ENCODE measurements at places on chromosomes 3 and 15.

- no peak for DNase-seq
These were observed 32.4 kb downstream of the GJD2 start for GRCh38 chr15:34722439-34722836.

GRCh38 chr3:118943597-118943996 lies 91.0 kb downstream of the IGSF11 start:
- no peak for DNase-seq

GRCh38 chr3:143955113-143955512 lies 16.5 kb upstream of the DIPK2A start:
- DNase-seq, result no peak

- peak; percentile 76 for DNase-seq
These were observed 12.8 kb downstream of the SNAP23 start for GRCh38 chr15:42508263-42508690.

- DNase-seq, result no peak
These were observed 503.3 kb upstream of the CFAP20DC start for GRCh38 chr3:59553076-59553475.

DNA sequence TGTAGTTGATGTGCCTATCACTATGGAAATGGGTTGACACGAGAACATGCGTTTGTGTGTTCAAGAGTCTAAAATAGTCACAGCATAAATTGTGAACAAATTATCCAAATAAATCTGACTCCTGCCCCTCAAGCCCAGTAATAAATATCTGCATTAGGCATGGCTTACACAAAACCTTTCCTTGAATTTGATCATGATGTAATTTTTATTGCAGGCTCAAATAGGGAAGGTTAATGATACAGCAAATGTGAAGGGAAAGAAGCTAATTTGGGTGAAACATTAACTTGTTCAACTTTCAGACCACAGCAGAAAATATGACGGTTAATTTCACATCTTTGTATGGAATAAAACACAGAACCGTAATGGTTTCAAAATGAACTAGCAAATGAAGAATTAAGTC lies 74.6 kb downstream of the WNT5A start:
- no peak for DNase-seq

DNA sequence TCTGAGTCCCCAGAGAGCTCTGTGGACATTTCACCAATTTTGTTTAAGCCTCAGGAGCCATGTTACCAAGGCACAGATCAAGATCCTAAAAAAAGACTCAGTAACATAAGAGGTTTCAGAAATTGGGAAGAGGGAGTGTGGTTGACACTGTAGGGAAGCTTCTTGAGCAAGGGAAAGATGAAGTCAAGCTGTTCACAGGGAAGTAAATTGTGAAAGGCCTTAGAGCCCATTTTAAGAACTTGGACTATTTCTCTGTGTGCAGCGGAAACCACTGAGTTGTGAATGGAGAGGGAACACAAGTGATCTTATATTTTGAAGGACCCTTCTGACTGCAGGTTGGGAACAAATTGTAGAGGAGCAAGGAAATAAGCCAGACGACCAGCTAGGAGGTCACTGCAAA lies 18.7 kb downstream of the BCL2A1 start:
- DNase-seq, result no peak

DNA sequence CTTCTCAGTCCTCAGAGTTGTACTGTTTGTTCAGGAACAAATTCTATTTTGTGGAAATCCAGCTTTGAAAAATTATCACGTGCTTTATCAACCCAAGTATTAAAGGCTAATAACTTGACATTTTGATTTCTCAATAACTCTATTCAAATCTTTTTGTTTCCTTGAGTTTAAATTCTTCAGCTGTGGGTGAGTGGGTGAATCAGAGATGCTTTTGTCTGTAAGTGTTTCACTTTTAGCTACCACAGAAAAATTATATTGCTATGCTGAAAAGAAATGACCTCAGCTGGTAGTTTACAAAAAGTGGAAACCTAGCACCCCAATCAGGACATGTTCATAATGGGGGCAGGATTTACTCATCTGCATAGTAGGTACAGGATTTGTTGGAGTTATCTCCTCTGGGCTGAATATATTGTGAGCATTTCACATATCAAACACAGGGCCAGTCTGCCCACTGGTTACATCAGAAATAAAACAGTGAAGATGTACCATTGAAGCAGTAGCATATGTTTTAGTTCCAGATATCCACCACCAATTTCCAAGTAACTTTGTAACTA lies 30.5 kb downstream of the MINDY4B start:
- no peak for DNase-seq

DNA sequence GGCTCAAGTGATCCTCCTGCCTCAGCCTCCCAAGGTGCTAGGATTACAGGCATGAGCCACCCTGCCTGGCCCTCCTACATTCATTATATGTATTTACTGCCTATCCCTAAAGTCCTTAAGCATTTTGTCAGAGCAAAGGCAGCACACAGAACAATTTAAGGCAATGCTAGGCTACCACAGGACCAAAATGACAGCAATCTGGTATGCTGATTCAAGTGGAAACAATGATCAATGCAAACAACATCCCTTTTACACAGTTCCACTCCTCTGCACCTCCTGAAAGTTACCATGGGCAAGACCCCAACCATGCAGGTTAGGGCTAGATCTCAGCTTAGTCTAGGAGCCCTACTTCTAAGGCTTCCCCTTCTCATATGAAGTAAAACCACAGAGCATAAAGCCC lies 40.3 kb downstream of the SPG11 start:
- no peak for DNase-seq

DNA sequence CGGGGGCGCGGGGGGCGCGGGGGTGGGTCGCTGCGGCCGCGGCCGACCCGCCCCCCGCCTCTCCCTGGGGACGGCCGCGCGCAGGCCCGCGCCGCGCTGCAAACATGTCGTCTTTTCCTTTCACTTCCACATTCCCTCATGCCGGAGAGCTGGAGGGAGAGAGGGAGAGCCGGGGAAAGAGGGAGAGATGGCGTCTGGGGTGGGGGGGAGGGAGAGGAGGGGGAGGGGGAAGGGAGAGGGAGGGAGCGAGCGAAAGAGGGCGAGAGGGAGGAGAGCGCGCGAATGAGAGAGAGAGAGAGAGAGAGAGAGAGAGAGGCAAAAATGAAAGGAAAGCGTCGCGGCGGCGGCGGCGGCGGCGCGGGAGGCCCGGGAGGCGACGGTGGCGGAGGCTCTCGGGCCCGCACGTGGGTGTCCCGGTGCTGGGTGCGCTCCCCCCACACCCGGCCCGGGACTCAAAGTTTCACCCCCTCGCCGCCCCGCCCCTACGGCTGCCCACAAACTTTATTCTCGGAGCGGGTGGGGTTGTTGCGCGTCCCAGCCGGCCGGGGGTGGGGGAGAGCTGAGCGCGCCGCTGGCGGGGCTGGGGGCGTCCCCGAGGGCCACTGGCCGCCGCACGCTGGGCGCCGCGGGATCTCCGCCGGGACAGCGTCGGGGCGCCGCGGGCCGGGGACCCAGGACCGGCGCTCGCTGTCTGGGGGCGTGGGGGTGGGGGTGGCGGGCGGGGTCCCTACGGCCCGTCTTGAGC lies 731 bp downstream of the ZNF710 start:
- DNase-seq, result peak; percentile 61

- DNase-seq, result no peak
These were observed 42.3 kb upstream of the KLHL25 start for GRCh38 chr15:85837011-85837433.

GRCh38 chr3:97914388-97914787 lies 57.8 kb downstream of the RIOX2 start:
- no peak for DNase-seq

- peak; percentile 55 for DNase-seq
These were observed 28.5 kb downstream of the PLXNA1 start for GRCh38 chr3:127011270-127011992.
